ENCODE measurements at places on chromosomes 7 and 10.

GRCh38 chr10:34407324-34407805 is 407.7 kb downstream of the PARD3 start:
- DNase-seq = no peak

DNA sequence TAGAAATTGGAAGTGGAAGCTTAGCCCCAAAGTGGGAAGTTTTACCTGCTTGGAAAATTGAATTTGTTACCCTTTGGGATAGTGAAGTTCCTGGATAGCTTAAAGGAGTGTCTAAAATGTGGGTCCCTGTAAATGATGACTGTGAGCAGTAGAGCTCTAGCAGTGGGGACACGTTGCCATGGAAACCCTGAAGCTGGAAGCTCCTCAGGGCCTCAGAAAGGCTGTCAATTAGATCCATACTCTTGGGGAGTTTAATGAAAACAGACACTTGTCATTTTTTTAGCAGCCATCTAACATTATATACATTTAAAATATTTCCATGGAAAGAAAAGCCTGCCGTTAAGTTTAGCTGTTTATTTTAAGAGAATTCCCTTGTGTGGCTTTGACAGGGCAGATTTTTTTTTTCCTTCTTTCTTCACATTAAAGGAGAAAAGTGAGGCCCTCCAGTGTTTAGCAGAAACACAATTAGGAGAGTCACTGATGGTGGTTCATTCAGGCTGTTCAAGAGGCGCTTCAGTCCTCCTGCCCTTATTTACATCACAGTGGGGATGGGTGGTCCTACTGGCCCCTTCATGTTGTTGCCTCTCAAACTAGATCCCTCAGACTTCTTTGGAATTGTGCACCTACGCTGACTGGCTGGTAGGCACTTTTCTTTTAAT is 518.4 kb downstream of the CCSER2 start:
- no peak for DNase-seq

GRCh38 chr10:26555719-26556368 is 117.7 kb downstream of the APBB1IP start:
- DNase-seq = no peak

GRCh38 chr7:125195156-125195555 is 265.5 kb upstream of the POT1 start:
- DNase-seq = no peak

DNA sequence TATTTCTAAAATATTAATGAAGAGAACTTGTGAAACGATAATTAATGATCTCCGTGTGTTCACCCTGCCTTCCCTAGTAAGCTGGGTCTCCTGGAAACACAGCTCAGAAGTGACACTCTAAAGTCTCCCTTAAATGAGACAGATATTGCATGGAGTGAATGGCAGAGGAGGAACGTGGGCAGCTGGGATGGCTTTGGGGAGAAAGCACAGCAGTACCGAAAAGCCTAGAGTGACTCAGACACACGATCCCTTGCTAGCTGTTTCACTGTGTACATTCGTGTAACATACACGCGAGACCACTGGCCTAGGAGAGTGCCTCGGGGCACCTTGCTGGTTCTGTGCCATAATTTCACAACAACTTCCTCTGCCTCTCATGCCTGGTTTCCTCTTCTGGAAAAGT is 199.9 kb upstream of the TCERG1L start:
- DNase-seq = no peak

Measured in activated T-cell treated with anti-CD3 and anti-CD28 coated beads for 24 hours (primary cell).